ENCODE measurements at places on chromosomes 3 and 15. TPM values are rescaled to one million over a fixed set of nuclear protein-coding genes. Genes with fewer than 3 reads are reported as not detected.

ARPIN gene
- total RNA-seq, result 21.4 TPM

C3orf22 gene
- total RNA-seq, result not detected

CX3CR1 gene
- total RNA-seq, result 0.54 TPM

GRCh38 chr3:159149633-159150032 is 347.8 kb downstream of the MFSD1 start:
- H3K27me3 ChIP-seq, result no peaks in the 10 kb centered on the region
- no peaks in the 10 kb centered on the region for H3K36me3 ChIP-seq
- H3K4me3 ChIP-seq, result no peak overlapping the region
- DNase-seq, result no peak
- no peak overlapping the region for H3K27ac ChIP-seq

VPS39 gene
- 156 TPM for total RNA-seq

GRCh38 chr15:70032509-70032908 is 65.2 kb downstream of the TLE3 start:
- no peaks in the 10 kb centered on the region for H3K36me3 ChIP-seq
- no peak overlapping the region for H3K27ac ChIP-seq
- H3K4me3 ChIP-seq, result no peak overlapping the region
- H3K4me1 ChIP-seq, result no peaks in the 10 kb centered on the region
- H3K27me3 ChIP-seq, result no peaks in the 10 kb centered on the region

DNA sequence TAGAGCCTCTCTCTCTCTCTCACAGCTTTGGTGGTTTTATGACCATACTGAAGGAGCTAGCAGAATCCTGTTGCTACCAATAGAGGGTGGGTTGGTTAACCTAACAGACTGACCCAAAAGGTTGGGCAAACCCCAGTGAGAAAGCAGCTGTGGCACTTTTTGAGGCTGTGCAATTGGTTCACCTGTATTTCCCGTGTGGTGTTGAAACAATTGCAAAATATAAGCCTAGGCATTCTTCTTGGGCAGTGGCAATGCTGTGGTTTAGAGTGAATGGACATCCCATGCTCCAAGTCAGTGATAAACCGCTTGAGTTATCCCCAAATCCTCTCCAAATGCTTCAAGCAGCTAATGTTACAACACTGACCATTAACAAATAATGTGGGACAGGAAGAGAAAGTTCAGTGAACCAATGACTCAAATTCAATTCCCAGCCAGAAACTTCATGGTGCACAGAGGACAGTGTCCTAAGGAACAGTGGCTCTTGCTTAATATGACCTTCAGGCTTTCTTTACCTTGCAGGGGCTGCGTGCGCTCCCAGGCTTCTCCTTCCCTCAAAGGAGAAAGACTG is 261.9 kb upstream of the ICE2 start:
- no peaks in the 10 kb centered on the region for H3K27me3 ChIP-seq
- H3K4me3 ChIP-seq, result no peak overlapping the region
- no peak overlapping the region for H3K27ac ChIP-seq
- no peak for DNase-seq
- H3K4me1 ChIP-seq, result no peaks in the 10 kb centered on the region

DNA sequence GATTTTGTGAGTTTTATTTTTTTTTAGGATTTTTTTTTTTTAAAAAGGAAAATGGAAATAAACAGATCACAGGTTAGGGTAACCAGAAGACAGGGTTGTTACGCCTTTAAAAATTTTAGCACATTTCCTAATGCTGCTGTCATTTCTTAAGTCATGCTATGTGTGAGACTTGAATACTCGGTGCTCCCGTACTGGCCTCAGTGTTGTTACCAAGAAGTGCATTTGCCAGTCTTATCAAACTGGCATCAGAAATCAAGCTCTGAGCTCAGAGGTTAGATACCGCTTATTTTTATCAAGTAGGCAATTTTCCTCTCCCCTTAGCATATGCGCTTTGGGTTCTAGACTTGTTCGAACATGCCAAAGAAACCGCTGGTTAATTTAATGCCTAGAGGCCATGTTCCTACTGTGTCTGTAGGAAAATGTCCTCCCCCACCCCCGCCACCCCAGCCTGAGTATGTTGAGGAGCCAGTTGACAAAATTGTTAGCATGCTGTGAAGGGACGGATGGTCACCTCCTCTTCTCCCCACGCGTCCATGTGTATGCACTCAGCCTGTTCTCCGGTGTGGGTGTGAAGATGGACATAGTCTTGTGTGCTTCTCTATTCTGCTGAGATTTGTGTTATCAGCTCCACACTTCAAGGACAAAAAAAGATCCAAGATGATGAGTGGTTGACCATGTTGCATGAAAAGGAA is 88.9 kb downstream of the ITPR1 start:
- H3K27ac ChIP-seq, result peak overlapping the region; percentile 86
- no peaks in the 10 kb centered on the region for H3K27me3 ChIP-seq
- peaks cover 31% of the 10 kb centered on the region for H3K4me1 ChIP-seq
- no peaks in the 10 kb centered on the region for H3K36me3 ChIP-seq
- H3K4me3 ChIP-seq, result peak overlapping the region; percentile 72

CSPG5 gene
- 0.92 TPM for total RNA-seq
